Upper lobe of left lung (tissue), 6 donors: ENCODE measurements at places on chromosomes 12 and 14. TPM values are rescaled to one million over a fixed set of nuclear protein-coding genes. Genes with fewer than 3 reads are reported as not detected.

TRHDE gene
- total RNA-seq = 20.1 TPM

DNA sequence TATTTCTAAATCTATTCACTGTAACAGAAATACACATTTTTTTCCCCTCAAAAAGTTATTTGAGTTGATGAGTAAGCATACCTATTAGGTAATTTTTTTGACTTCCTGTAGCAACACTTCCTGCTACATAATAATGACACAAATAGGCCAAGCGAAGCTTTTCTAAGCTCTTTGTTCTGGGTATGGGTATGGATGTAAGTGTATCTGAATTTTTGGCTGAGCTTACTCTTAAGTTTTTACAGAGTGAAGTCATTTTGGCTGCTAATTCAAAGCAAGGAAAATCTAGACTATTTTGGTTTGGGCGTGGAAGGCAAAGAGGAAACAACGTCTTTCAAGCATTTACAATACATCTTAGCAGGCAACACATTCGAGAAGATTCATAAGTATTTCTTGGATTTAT, 1206.0 kb upstream of the FLRT2 start:
- DNase-seq = no peak
- H3K27ac ChIP-seq = no peak overlapping the region
- no peaks in the 10 kb centered on the region for H3K27me3 ChIP-seq
- no peaks in the 10 kb centered on the region for H3K36me3 ChIP-seq
- H3K4me1 ChIP-seq = no peaks in the 10 kb centered on the region

TTC9 gene
- total RNA-seq = 8.6 TPM

- H3K36me3 ChIP-seq = peaks cover 36% of the 10 kb centered on the region
- peak overlapping the region; percentile 97 for H3K27ac ChIP-seq
- no peaks in the 10 kb centered on the region for H3K27me3 ChIP-seq
- DNase-seq = no peak
- peaks cover 6% of the 10 kb centered on the region for H3K4me1 ChIP-seq
Measured at GRCh38 chr14:36315159-36315853, 5.1 kb downstream of the MBIP start.

DNA sequence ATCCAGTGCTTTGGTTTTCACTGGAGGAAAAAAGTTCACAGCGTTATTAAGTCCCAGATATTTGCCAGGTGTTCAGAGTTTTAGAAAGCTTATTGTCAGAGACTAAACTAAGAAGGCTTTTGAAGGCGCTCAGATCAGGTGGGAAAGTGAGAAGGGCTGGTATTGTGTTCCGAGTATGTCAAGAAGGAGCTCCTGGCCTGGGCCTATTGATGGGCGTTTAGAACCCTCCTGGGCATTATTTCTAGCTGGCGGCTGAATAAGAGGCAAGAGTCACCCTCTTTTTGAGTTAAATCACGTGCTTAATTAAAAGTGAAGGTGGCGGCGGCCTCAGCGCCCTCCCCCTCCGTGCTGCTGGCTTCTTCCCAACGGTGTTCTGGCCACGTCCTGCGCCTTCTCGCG, 20.9 kb upstream of the GNS start:
- H3K4me3 ChIP-seq = peak overlapping the region; percentile 80
- H3K36me3 ChIP-seq = no peaks in the 10 kb centered on the region
- no peak for DNase-seq

DNA sequence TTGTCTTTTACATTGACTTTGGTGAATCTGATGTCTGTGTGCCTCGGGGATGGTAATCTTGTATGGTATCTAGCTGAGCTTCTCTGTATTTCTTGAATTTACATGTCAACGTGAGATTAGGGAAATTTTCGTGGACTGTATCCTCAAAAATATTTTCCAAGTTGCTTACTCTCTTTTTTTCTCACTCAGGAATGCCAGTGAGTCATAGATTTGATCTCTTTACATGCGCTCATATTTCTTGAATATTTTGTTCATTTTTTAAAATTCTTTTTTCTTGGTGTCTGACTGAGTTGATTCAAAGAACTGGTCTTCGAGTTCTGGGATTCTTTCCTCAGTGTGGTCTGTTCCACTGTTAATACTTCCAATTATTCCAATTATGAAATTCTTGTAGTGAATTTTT, 207.7 kb downstream of the RAD51B start:
- H3K4me1 ChIP-seq = no peaks in the 10 kb centered on the region
- no peak for DNase-seq
- no peak overlapping the region for H3K4me3 ChIP-seq

- no peak for DNase-seq
- no peaks in the 10 kb centered on the region for H3K4me1 ChIP-seq
- no peak overlapping the region for H3K27ac ChIP-seq
- H3K4me3 ChIP-seq = no peak overlapping the region
Measured at GRCh38 chr12:31999692-32000091, 40.5 kb downstream of the RESF1 start.

RAB15 gene
- total RNA-seq = 26.1 TPM

- H3K4me1 ChIP-seq = peaks cover 3% of the 10 kb centered on the region
- H3K27me3 ChIP-seq = no peaks in the 10 kb centered on the region
- H3K27ac ChIP-seq = peak overlapping the region; percentile 68
- no peaks in the 10 kb centered on the region for H3K36me3 ChIP-seq
- DNase-seq = peak; percentile 62
Measured at GRCh38 chr12:15688202-15688736, 100.9 kb downstream of the EPS8 start.

AQP2 gene
- not detected for total RNA-seq

GRCh38 chr12:120674097-120674636, 12.8 kb upstream of the MLEC start:
- no peak overlapping the region for H3K4me3 ChIP-seq
- H3K27me3 ChIP-seq = no peaks in the 10 kb centered on the region
- DNase-seq = no peak
- no peaks in the 10 kb centered on the region for H3K36me3 ChIP-seq
- H3K27ac ChIP-seq = no peak overlapping the region
- H3K4me1 ChIP-seq = peaks cover 3% of the 10 kb centered on the region

DNA sequence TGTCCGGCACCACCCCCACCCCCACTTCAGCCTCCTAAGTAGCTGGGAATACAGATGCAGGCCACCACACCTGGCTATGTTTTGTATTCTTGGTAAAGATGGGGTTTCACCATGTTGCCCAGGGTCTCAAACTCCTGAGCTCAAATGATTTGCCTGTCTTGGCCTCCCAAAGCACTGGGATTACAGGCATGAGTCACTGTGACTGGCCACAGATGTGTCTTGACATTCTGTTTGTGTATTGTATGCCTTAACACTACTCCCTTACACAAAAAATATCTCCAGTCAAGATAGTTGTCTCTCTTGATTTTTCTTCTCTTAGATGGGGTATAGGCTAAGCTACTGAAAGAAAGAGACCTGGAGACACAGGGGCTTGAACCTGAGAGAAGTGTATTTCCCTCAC, 17.6 kb downstream of the CLEC14A start:
- H3K27me3 ChIP-seq = no peaks in the 10 kb centered on the region
- no peak for DNase-seq
- no peaks in the 10 kb centered on the region for H3K4me1 ChIP-seq

RTN1 gene
- total RNA-seq = 14.0 TPM
